ENCODE measurements at places on chromosomes 12 and 14.

DNA sequence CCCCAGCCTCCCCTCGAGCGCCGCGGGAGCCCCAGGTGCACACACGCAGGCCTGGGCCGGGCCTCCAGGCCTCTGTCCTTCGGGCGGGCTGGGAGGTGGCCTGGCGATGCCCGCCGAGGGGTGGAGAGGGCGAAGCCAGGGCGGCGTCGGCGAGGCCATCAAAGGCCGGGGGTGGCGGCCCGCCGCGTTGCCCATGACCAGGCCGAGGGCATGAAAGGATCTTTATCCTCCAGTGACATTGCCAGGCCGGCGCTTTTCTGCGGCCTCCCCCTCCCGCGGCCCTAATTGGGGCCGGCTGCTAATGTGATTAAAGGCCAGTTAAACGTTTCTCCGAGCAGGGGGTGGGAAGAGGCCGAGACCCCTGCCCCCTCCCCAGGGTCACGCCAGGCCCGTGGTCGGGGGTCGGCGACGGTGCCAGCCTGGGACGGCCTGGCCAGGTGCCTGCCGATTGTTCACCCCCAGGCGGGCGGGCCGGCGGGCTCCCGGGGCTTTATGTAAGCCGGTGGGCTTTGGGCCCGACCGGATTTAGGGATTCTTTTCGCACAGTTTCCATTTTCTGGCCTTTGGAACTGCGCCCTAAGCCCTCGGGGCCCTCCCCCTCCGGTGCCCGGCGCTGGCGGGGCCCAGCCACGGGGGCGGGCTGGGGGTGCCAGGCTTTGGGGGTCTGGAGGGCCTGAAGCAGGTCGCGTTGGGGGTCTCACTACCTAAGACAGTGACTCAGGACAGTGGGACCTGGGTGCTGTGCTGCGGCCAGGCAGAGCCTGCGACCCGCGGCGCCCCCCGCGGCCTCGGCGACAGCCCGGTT lies 103.2 kb upstream of the DIO3 start:
- DNase-seq = no peak

DNA sequence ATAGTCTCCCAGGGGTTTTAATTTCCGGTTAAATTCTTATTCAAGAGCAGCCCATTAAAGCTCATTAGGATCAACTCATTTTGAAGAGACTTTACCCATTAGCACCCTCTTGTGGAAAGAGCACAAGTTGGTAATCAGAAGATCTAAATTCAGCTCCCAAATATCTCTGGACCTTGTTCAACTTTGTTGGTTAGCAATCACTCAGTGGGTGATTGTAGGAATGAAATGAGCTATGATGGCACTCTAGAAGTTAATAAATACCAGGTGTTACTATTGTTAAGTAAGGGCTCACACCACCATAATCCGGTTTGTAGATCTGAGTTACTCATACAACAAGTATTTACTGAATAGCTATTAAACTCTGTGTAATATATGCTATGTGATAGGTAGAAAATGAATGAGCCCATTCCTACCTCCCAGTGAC lies 42.9 kb downstream of the TRIP11 start:
- DNase-seq = peak; percentile 82

- DNase-seq = peak; percentile 60
Observed at GRCh38 chr12:62758216-62758615, 176.7 kb downstream of the PPM1H start.

DNA sequence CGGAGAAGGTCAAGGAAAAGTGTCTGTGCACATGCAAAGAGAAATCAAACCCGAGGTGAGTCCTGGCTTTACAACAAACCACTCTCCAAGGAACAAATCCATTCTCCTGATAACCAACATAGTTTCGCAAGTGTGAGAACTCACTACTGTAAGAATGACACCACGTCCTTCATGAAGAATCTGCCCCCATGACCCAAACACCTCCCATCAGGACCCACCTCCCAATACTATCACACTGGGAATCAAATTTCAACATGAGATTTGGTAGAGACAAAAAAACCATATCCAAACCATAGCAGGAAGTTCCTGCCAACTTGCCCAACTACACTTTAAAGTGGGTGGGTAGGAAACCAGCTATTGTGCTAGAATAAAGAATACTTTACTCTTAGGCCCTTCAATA lies 2.4 kb upstream of the ERC1 start:
- DNase-seq = no peak

- no peak for DNase-seq
Observed at GRCh38 chr12:27274706-27275105, 30.6 kb downstream of the STK38L start.

DNA sequence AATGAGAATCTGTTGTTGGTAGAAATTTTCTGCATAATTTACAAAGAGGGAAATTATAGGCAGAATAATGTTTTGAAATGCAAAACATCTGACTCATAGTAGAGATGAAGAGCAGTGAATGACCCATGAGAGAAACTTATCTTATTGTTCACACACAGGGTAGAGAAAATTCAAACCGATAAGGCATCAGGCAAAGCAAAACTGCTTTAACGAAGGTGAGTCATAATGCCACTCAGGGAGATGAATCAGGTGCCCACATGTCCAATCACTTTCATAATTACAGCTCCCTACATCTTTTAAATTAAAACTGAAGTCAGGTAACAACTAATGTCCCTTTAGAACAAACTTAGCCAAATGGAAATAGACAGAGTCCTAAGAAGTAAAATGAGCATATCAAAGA lies 265.6 kb upstream of the GARIN6 start:
- DNase-seq = no peak

DNA sequence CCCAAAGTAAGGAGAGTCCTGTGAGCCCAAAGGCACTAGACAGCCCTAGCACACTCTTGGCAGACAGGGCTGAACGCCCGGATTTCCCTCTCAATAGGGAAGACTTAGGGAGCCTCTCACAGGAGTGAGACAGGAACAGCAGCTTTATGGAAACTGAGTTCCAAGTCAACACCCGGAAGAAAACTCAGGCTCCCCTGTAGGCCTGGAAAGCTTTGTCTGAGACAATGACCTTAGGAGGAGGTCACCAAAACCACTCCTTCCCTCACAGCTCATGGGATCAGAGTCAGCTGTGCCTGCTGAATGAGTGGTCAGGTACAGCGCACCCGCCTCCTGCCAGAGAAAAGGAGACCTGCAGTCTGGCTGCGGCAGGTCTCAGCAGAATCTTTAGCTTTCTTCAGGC lies 229.5 kb downstream of the CACNA1C start:
- no peak for DNase-seq

GRCh38 chr14:43145361-43145760 lies 1361.7 kb downstream of the FSCB start:
- peak; percentile 36 for DNase-seq

DNA sequence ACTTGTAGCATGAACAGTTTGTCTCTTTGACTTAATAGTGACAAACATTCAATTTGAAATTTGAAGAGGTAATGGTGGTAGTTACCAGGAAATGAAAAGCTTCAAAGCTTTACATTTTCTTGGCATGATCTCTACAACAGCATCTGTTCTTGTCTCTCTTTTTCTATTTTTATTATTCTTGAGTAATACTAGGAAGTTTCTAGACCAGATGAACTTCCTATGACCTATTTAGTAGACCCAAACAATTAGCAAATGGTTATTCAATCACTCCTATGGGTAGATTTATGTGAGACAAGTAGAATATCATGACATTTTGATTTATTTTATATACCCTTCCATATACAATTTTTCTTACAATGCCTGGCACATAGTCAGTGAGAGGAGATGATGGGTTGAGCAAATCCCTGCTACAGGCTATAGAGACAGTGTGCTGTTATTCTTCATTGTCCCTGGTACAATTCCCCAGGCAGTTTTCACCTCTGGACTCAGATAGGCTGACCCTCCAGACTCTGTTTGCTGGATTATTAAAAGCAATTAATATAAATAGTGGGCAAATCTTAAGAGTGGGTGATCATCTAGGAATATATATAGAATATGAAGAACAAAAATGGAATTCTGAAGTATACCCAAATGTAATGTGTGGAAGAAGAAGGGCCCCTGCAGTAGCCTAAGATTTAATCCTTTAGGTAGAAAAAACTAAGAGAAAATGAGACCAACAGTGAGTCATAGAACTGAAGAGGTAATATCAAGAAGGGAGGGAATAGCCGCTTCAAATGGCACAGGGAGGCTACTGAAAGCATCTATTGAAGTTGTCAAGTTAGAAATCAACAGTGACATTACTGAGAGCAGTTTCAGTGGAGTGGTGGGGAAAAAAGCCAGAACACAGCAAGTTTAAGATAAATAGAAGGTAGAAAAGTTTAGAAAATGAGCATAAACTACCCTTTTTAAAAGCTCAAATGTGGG lies 512.0 kb downstream of the FOXG1 start:
- DNase-seq = no peak

DNA sequence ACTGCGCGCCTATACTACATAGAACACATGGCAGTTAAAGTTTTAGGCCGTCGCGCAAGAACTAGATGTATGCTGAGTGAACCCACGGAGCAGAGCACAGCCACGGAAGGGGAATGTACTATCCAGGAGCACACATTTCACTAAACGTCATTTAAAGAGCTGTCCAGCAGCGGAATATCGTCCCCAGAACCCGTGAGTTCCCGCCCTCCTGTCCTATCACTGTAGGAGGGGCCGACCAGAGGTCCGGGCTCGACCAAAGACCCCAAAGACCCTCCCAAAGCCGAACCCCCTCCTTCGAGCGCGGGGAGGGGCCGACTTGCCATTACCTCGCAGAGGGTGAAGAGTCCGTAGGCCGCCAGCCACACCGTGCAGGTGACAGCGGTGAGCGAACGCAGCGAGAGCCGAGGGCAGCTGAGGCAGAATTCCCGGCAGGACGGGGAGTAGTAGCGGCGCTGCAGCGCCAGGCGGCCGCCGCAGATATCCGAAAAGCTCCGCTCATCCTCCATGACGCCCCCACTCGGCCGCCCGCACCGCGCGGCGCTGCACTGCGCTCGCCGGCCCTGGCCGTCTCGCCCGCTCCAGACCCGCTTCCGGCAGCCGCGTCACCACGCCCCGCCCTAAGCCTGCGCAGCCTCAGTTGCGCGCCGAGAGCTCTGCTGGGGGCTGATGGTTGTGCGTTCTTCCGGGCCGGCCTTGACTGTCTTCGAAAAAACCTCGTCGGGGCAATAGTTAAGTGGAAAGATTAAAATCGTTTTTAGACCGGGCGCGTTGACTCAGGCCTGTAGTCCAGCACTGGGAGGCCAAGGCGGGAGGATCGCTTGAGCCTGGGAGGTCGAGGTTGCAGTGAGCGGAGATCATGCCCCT lies at the start of gene PIGH:
Gene PIGH (minus strand): TSS at position 571 of the 864 bp plus-strand sequence. CDS start 65 bp downstream, at position 506.
- DNase-seq = peak; percentile 79

GRCh38 chr12:53047221-53048032 lies 2.4 kb upstream of the TNS2 start:
- peak; percentile 90 for DNase-seq

DNA sequence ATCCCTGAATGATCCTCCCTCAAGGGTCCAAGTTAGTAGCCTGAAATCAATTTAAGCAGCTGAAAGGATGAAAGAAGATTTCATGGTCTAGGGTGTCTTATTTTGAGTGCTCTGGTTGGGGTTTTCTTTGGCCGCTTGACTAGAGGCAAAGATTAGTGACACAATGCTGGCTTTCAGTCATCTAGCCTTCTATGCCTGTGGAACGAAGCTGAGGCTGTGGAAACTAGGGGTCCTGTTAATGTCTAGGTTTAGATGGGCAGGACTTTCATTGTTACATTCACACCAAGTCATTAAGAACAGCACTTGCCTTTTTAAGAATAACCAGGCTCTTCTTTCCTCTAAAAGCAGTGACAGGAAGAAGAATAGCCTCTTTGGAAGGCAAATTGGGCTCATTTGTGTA lies 253.8 kb upstream of the E2F7 start:
- no peak for DNase-seq

DNA sequence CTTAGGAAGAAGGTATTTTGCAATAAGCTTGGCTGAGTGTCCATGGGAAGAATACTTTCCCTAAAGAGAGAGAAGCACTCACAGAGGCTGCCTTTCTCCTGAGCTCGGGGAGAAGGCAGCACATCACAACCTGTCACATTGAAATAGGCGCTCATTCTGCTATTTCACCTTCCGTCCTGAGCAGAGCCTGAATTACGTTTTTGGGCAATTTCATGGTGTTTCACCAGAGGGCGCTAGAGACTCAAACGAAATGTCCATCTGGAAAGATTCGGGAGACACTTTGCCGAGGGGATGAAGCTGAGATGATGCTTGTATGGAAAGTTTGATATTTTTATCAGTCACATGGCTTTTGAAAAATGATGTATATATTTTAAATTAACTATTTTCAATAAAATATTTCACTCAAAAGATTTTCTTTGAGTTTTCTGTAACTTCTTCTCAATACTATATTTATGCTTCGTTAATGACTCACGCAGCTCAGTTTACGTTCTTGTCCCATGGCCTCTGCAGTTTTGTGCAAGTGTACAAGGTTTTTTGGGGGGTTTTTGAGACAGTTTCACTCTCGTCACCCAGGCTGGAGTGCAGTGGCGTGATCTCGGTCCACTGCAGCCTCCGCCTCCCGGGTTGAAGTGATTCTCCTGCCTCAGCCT lies 17.4 kb upstream of the B4GALNT3 start:
- DNase-seq = peak; percentile 4

- no peak for DNase-seq
Observed at GRCh38 chr14:56208520-56208919, 90.3 kb downstream of the PELI2 start.
